ENCODE measurements at places on chromosomes 2 and 18.

DNA sequence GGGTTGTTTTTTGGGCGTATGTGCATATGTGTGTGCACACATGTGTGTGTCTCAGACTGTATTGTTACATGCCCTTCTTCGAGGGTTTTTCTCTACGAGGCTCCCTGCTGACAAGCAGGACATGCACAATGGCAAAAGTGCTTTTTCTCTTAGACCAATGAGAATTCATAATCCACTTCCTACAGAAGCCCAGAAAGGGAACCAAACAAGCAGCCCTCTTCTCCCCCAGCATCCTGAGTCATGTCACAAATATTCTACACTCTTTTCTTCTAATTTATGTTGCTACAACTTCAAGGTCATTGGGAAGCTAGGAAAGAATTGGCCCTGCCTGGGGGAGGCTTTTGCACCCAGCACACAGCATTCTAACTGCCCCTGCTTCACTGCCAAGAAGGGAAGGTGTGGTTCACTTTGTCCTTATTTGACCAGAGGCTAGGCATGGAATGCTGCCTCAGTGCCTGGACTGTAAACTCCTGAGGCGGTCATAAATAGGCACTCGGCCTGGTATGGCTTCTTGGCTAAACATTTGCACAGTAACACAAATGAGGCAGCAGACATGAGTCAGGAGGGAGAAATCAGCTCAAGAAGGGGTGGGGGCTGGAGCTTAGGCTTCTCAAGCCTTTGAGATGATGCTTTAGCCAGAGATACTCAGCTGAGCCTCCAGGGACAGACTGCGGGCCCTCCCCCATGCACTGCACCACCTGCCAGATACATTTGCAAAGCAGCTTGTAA is 92.7 kb upstream of the KLF7 start:
- no peak for DNase-seq

DNA sequence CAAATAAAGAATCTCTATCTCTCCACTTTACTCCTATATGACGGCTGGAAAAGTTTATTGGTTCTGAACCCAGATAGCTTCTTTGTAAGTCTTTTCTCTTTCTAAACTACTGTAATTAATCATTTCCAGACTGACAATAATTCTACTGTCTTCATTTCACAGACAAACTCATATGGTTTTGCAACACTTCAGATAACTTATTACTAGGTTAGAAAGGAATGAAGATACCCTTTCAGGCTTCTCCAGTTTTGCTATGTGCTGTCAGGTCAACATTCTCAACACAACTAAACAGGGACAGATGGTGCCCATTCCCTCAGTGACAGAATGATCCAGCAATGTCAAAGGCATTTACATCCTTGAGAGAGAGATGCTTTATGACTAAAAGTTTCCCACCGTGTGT is 198.5 kb upstream of the ITGA4 start:
- DNase-seq: no peak

- DNase-seq: no peak
Measured at GRCh38 chr18:37266290-37266689, 299.3 kb downstream of the CELF4 start.

DNA sequence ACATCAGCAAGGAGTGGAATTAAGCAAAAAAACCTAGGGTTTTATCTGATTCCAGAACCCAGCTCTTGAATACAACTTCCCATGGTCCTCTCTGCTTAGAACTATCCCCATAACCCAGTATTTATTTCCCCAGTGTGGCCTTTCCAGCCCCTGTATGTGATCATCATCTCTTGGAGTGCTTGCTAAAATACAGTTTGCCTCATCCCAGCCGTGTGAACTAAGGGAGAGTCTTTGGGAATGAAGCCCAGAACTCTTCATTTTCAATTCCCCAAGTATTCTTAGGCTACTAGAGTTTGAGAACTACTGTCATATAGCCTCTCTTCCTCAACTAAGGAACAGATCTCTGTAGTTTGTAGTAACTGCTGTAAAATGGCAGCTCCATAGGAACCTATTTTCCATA is 173.1 kb downstream of the LCLAT1 start:
- DNase-seq: no peak

DNA sequence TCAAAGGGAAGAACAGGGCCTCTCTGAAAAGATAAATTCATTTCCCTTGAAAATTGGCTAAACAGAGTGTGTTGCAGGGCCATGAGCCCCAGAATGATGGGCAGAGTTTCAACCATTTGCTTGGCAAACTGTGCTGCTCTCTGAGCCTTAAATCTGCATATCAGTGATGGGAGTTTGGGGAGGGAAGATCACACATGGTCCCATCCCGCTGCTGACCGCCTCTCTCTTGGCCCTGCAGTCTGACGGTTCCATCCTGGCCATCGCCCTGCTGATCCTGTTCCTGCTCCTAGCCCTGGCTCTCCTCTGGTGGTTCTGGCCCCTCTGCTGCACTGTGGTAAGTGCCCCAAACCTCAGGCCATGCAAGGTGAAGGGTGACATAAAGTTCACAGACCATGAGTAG is 139.0 kb downstream of the ANTXR1 start:
- no peak for DNase-seq

- no peak for DNase-seq
Measured at GRCh38 chr2:120372816-120373215, 26.9 kb downstream of the INHBB start.

DNA sequence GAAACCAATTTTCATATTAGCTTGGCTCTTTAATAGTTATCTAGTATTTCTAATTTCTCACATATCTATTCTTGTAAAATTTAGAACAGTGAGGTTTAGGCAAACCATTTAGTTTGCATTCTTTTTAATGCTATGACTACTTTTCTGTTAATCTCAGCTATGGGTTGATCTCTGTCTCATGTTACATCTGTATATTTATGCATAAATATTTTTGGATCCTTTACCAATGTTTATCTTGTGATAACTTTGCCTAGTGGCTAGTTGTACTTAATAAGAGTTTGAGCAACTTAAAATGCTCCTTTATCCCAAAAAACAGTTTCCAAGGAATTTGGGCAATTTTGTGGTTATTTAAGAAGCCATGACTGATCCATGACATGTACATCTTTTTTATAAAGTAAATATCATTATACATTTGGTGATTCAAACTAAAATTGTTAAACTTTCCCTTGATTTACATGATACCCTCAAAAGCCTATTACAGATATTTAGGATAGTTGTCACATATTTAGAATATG is 86.3 kb downstream of the R3HDM1 start:
- DNase-seq: no peak

GRCh38 chr18:55588870-55589595 is 1.0 kb upstream of the TCF4 start:
- DNase-seq: no peak

GRCh38 chr2:122001441-122001874 is 246.0 kb downstream of the TSN start:
- DNase-seq: no peak

- DNase-seq: no peak
Measured at GRCh38 chr2:187527262-187527661, 27.0 kb downstream of the TFPI start.

GRCh38 chr2:65199891-65200290 is 27.7 kb upstream of the ACTR2 start:
- DNase-seq: no peak

- no peak for DNase-seq
Measured at GRCh38 chr2:74835831-74836674, 2.1 kb downstream of the HK2 start.

- DNase-seq: no peak
Measured at GRCh38 chr18:8766559-8767293, 61.4 kb downstream of the MTCL1 start.

DNA sequence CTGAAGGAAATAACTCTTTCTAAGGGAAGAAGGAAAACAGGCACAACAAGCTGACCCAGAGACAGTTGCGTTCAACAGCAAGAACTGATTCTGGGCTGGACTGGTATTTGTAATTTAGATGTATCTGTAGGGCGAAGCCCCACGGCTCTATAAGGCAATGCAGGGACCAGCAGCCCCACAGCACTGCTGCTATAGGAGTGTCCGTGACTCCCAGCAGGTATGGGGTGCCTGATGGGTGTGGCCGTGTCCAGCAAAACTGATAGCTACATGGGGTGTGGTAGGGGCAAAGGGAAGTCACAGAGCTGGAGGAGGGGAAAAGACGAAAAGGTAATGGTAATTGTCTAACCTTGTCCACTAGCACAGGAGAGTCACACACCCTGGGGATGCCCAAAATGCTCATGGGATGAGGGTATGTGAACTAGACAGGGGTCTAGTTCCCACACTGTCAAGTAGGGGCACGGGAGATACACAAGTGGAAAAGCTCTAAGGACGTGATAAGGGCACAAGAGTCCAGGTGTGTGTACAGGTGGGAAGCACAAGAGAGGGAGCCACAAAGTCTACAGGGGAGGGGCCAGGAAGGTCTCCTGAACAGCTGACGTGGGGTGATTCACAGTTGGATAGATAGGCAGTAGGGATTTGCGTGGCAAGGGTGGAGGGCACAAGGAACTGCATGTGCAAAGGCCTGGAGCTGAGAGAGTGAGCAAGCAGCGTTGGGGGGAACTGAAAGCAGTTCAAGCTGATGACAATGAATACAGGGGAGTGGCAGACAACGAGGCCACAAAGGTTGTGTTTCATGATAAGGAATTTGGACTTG is 48.5 kb upstream of the ASPRV1 start:
- DNase-seq: no peak

Measured in stimulated activated CD4-positive, alpha-beta T cell treated with anti-CD3 and anti-CD28 coated beads, Interleukin-15, amount 100 ng/mL, for 24 hours (primary cell).